Right renal pelvis (tissue), 4 donors: ENCODE measurements at places on chromosomes 2 and 18. TPM values are rescaled to one million over a fixed set of nuclear protein-coding genes. Genes with fewer than 3 reads are reported as not detected.

DNA sequence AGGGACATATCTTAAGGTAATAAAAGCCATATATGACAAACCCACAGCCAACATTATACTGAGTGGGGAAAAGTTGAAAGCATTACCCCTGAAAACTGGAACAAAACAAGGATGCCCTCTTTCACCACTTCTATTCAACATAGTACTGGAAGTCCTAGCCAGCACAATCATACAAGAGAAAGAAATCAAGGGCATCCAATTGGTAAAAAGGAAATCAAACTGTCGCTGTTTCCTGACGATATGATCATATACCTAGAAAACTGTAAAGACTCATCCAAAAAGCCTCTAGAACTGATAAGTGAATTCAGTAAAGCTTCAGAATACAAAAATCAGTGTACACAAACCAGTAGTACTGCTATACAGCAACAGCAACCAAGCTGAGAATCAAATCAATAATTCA, 53.8 kb upstream of the PSME4 start:
- DNase-seq, result no peak

- no peak for DNase-seq
Observed at GRCh38 chr2:64793701-64794100, 140.0 kb upstream of the SERTAD2 start.

DNA sequence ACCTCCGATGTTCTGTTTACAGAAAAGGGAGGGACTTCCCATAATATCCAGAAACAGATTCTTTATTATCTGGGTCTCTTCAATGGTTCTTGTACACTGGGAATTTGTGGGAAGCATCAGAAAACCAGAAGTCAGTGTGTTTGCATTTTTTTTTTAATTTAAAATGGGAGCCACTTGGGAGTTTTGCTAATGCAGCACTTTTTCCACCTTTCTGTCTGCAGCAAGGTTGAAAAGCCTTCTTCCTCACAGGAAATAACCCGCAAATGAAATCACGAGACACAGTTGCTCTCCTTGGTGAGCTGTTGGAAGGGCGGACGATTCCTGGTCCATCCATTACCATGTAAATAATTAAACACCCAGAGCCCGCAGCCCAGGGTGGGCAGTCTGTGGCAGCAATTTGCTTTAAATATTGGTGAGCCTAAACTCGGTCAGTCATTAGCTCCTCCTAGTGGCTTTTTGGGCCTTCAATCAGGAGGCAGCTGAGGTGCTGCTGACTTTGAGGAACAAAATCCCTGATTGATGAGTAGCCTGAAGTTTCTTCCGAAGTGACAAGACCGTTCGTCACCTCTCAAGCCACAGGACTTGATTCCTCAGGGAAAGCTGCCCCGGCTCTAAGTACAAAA, 471.5 kb downstream of the EPHA4 start:
- DNase-seq, result no peak

GRCh38 chr18:49855711-49856415, 42.5 kb upstream of the ACAA2 start:
- no peak for DNase-seq

GRCh38 chr2:34107811-34108210, 508.7 kb upstream of the FAM98A start:
- no peak for DNase-seq

DNA sequence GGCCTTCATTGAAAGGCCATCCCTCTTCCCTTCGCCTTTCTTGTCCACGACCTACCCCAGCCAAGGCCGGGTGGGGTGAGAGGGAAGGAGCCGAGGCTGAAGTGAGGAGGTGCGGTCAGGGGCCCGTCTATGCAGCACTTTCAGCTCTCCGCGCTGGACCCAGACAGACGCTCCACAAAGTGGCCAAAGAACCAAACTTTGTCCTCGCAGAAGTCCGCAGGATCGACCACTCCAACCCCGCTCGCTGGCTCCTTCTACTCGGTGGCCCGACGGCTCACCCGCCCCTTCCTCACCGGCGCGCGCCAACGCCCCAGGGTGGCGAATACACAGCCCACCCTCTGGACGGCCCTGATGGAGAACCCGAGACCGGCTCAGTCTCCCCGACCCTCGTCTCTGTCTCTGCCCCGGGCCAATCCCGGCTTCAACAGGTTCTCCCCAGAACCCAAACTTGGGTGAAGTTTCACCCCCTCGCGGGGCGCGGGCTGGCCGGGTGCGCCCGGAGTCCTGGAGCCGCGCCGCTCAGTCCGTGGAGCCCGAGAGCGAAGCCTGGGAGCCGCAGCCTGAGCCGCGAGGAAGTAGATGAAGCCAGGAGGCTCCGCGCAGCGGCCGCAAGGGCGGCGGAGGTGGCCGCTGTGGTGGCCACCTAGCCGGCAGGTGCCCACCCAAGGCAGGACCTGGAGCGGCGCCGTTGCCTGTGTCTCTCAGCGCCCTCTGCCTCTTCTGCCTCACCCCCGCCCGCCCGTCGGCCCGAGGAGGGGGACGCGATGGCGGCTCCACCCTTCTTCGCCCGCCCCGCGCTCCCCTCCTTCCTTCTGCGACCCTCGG, 26.7 kb upstream of the ALPP start:
- DNase-seq, result no peak

- DNase-seq, result no peak
Observed at GRCh38 chr2:239431536-239431935, 30.7 kb upstream of the HDAC4 start.

DNA sequence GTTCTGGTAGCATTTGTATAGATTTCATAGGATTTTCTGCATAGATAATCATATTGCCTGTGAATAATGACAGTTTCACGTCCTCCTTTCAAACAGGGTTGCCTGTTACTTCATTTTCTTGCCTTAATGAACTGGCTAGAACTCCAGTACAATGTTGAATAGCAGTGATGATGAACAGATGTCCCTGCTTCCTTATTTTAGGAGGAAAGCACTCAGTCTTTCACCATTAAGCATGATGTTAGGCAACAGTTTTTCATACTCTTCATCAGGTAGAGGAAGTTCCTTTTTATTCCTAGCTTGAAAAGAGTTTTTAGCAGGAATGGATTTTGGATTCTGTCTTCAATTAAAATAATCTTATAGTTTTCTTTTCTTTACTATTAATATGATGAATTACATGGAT, 39.7 kb downstream of the C2orf76 start:
- no peak for DNase-seq

DNA sequence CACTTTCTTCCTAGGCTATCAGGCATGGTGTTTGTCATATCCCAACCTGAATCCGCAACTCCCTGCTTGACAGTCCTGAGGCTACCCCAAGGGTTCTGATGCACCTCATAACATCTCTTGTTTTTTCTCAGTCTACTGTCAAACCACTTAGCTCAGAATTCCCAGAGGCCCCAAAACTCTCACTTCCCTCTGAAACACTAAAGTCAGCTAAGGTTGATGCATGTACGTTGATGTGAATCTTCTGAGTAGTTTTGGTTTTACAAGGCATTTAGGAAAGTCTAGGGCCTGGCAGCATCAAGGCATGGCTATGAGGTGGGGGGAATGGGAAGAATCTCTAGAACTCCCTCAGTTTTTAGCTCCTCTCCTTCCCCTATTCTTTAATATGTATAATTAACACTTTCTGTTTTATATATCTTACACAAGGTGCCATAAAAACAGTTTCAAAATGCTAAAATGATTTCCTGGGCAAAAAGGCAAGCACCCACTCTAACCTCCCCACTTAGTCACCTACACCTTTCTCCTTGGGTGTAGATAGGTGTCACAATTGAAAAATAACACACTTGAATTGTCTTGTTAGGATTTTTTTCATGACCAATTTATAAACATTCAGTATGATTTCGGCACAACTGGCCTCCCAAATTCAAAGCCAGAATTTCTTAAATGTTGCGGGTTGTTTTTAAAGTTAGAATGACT, 71.4 kb upstream of the TANK start:
- DNase-seq, result no peak

GRCh38 chr2:122486086-122486485, 730.6 kb downstream of the TSN start:
- DNase-seq, result no peak

DNA sequence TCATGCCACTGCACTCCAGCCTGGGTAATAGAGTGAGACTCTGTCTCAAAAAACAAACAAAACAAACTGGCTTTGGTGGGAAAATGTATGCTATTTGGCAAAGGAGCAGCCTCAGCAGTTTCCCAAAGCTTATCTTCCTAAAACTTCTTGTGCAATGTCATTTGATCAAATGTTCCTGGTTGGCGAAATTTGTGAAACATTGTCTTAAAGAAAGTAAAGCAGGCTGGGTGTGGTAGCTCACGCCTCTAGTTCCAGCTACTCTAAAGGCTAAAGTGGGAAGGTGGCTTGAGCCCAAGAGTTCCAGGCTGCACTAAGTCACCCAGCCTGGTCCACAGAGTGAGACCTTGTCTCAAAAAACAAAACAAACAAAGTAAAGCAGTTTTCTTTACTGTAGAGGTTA, 17.3 kb upstream of the TAF4B start:
- DNase-seq, result no peak

DNA sequence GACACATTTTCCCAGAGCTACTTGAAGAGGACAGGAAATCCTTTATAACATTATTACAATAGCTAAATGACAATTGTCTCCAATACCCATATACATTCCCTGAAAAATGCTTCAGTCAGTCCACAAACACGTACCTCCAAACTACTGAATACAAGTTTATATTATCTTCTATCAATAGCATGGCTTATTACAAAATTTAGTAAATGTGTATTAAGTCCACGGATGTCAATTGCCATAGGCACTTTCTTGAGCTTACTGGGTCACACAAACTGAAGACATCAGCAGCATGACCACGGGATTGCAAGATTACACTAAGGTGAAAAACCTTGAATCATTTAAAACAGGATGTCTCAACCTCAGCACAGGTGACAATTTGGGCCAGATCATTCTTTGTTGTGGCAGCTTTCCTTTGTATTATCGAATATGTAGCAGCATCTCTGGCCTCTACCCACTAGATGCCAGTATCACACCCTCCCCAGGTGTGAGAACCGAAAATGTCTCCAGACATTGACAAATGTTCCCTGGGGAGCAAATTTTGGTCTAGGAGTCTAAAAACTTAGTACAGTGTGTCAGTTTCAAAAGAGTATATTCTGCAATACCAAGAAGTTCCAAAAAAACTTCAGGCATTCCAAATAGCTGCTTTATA, 1.4 kb downstream of the MBD2 start:
- DNase-seq, result no peak

DNA sequence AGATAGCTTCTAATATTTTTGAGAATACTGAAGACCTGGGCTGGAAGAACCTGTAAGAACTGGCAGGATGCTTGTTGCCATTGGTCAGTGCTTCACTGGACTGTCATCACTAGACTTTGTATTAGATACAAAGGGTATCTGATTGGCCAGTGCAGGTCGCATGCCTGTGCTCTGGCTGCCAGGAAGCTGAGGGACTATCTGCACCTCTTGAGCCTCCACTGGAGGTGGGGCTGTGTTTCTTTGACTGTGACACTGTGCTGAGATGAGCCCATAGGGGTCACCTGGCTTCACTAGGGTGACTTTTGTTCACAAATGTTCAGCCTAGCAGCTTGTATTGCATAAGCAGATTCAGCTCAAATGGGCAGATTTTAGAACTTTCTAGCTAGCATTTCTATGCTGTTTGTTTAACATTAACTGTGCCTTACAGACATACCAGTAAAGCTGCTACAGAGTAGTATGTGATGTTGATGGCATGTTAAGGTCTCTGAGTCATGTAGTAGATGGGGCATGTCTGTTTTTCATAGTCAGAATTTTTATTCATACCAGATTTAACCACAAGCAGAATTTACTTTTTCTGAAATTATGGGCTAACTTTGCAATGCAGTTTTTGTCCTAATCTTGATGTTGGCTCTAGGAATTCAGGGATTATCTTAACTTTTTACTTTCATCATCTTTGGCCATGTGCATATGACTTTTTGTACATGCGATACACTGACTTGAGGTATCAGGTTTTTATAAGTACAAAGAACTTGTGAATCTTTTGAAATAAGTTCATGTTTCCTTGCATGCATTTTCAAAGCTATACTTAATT, 56.1 kb downstream of the RHBDD1 start:
- no peak for DNase-seq

- no peak for DNase-seq
Observed at GRCh38 chr2:24993406-24994145, 21.8 kb upstream of the DNAJC27 start.

GRCh38 chr2:181394741-181395437, 62.3 kb upstream of the ITGA4 start:
- DNase-seq, result no peak

GRCh38 chr2:11357428-11357972, 13.1 kb upstream of the ROCK2 start:
- no peak for DNase-seq

UPP2 gene
- polyA plus RNA-seq, result 13.5 TPM

ADGRF3 gene
- 2.9 TPM for polyA plus RNA-seq

DPP4 gene
- 145 TPM for polyA plus RNA-seq

ANKRD29 gene
- polyA plus RNA-seq, result 0.47 TPM
